Dermis blood vessel endothelial cell (primary cell): ENCODE measurements at places on chromosomes 11 and 22. TPM values are rescaled to one million over a fixed set of nuclear protein-coding genes. Genes with fewer than 3 reads are reported as not detected.

The LRRC75B gene
- 3.4 and 6.3 TPM in 2 replicates for total RNA-seq

The RAD9A gene
- total RNA-seq = 5.2 and 5.6 TPM in 2 replicates

- DNase-seq = no peak
Measured at GRCh38 chr11:59552844-59553243, 41.5 kb downstream of the OR4D9 start.

DNA sequence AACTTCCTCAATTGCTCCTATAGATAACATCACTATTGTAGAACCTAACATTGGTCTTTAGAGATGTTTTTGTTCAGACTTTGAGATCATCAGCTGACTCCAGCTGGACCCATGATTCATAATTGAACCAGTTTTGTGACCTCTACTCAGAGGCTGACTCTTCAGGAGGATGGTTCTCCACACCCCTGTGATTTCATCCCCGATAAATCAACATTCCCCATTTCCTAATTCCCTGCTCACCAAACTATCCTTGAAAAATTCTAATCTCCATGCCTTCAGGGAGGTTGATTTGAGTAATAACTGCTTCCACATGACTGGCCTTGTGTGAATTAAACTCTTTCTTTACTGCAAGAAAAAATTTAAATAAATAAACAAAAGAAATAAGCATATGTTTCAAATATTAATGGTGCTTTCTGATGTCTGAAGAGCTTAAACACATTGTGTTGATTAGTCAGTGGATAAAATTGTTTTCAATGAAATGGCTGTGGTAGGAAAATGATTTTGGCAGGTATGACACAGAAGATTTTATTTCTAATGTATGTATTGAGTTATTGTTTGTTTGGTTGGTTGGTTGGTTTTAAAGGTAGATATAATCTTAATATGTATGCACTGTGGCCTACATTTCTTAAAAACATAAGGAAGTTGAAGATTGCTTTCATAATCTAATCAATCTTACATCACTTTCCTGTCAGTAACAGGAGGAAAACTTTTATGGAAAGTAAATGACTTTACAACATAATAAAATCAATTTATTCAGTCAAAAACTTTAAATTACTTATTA is 427.9 kb upstream of the CCDC179 start:
- peak; percentile 4 for DNase-seq

DNA sequence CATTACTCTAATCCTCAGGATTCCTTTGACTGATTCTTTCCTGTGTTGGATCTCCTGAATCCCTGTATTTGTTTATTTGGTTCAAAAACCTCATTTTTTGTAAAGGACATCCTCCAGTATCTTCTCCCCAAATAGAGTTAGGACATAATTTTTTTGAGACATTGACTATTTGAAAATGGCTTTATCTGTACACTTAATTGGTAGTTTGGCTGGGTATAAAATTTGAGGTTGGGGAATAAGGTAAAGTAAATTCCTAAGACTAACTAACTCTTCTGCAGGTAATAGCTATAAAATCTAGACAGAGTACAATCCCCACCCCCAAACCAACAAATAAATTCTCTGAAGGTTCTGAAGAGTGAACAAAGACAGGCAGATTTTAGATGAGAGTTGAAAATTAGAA is 114.4 kb downstream of the CTTN start:
- DNase-seq = no peak

GRCh38 chr11:128904656-128905344 is 13.6 kb downstream of the KCNJ5 start:
- no peak for DNase-seq

GRCh38 chr11:78961247-78961646 is 386.6 kb upstream of the NARS2 start:
- DNase-seq = peak; percentile 27

DNA sequence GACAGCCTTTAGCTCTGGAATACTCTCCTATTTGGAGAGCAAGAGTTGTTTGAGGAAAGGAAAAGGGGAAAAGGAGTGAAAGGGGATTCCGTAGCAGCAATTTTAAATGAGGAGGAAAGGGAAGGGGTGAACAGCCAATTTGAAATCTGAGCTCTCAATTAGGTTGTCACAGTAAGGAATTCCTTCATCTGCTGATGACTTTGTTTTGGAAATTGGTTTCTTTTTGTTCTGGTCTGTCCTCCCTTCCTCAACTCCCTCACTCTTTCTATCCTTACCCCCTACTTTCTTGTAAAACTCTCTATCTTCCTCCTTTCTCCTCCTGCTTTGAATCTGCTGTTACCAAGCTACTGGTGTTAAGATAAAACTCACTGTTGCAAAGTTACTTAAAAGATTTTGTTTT is 1155.6 kb downstream of the DLG2 start:
- DNase-seq = no peak

DNA sequence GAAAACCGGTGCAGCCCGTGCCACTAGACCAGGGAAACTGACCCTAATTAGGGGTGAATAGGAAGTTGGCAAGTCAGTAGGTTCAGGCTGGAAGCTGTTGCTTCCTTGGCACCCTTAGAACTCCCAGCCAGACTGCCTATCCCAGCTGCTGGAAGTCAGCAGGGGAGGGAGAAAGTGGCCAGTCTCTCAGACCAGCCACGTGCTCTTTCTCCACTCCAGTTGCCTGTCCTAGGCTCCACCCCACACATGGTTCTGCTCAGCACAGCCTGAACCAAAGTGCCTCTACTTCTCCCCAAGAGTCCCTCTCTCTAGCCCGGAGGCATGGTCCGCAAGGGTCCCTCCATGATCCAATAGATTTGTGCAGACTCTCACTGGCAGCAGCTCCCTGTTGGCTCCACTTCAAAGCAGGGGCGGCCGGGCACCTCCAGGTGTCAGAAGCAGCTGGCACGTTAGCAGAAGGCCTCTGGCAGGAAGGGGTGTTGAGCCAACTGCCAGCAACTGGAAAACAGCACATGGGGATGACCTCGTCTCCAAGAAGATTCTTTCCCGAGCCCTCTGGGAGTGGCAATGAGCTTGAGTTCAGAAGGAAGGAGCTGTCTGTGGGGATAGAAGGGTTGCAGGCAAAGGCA is 27.7 kb downstream of the ARFGAP2 start:
- no peak for DNase-seq

DNA sequence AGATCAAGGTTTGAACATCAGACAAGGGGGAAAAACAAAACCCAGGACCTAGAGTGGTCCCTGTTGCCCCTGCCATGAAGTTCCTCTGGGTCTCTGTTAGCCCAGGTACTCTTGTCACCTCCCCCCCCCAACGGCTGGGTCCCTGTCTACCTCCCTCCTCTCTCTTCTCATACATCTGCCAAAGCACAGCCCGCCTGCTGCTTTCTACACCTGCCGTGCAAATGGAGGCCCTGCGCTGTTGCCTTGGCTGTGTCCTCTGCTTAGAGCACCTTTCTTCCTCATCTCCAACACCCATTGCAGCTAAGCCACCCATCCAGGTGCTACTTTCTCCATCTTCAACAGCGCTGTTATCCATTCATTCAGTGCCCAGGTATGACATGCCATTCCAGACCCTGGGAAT is 99.2 kb downstream of the TP53I11 start:
- no peak for DNase-seq

DNA sequence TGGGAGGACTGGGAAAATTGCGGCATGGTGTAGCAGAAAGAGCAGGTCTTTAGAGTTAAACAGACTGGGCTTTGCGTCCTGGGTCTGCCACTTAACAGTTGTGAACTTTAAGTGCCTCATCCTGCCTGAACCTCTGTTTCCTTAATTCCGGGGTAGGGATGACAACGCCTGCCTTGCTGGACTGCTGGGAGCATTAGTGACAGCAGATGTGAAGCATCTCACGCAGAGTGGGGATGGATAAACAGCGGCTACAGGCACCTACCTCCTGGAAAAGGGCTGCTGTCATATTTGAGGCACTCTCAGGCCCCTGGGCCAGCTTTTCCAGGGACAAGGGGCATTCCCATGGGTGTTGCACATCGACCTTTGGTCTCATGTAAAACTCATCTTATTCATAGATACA is 572.2 kb downstream of the TBC1D22A start:
- DNase-seq = no peak

GRCh38 chr22:46297151-46297812 is 612 bp downstream of the GTSE1 start:
- peak; percentile 55 for DNase-seq

DNA sequence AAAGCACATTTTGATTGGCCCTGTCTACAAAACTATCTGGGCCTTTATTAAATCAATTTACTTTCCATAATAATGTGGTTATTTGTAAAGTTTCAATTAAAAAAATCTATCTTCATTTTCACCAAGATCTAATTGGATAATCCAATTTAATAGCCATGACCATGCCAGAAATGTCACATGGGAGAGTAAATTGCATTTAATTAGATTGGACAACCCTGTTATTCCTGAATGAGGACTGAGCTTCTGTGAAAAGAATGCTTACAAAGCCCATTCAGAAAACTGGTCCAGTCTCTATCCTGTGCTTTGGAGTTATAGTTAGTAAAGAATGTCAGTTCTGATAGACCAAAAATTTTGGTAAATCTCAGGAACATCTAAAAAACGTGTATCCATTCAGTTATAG is 541.9 kb upstream of the ANO5 start:
- DNase-seq = no peak

DNA sequence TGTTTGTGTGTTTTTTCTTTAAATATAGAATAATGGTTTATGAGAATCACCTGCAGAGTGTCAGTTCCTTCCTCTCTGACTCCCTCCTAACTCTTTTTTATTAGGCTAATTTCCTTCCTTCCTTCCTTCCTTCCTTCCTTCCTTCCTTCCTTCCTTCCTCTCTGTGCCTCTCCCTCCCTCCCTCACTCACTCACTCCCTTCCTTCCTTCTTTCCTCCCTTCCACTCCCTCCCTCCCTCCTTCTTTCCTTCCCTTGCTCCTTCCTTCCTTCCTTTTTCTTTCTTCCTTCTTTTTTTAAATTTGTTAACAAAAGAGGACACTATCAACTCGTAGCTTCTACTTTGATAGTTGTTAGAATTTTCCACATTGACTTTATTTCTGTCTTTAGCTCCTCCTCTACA is 152.3 kb upstream of the SEZ6L start:
- no peak for DNase-seq
